Stimulated activated CD8-positive, alpha-beta memory T cell treated with anti-CD3 and anti-CD28 coated beads, Interleukin-4, amount 100 ng/mL, for 1 hour (primary cell): ENCODE measurements at places on chromosomes 6 and 20.

DNA sequence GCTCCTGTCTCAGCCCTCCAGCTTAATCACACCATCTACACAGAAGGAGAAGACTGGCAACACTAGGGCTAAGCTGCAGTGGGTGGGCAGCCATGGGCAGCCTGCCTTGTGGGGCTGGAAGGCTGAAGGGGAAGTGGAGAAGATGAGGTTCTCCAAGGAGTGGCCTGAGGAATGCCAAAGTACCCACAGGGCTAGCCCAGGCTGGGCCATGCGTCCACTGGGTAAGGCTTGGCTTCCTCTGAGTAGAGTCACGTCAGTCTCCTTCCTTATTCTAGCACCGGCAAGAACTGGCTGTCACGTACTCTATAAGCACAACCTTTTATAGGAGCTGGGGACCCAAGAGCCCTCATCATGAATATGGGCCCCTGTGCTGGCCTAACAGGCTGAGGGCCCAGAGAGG, 110.6 kb upstream of the SIRPA start:
- DNase-seq, result no peak

- peak; percentile 74 for DNase-seq
These were observed 26.6 kb downstream of the CNBD2 start for GRCh38 chr20:35994994-35995453.

- no peak for DNase-seq
These were observed 9.5 kb upstream of the SIRPB1 start for GRCh38 chr20:1629321-1629720.

- DNase-seq, result no peak
These were observed 56.3 kb upstream of the PRL start for GRCh38 chr6:22353101-22353500.

DNA sequence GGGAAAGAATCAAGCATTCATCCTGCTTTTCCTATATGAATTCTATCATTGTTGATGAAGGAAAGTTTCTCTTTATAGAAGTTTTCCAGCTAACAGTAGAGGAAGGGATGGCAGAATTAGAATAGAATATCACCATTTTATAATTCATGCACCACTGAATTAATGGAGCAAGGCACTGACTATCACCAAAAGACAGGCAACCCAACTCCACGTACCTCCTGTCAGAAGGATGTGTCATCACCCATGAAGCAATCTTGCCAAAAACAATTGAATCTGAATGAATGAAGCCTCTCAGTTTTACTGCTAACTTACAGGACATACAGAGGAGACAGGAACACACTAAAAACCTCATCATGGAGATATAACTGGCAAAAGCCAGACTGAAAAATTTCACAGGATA, 122.4 kb downstream of the NFATC2 start:
- DNase-seq, result no peak

DNA sequence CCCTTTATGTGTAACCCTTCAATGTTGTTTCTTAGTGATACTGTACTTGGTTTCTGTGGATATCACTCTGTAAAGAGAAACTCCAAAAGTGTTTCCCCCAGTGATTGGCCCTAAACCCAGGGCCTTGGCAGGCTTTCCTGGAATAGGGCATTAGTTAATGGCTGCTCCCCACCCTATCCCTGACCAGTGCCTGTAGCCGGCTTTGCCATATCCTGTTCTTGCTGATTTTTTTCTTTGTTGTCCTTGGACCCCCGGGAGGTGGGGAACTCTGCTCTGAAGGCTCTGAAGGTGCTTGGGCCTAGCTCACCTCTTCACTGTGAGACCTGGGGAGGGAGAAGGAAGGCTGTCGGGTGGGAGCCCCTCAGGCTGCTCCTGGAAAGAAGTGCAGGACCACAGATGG, 120.1 kb downstream of the TCP11 start:
- DNase-seq, result no peak

GRCh38 chr6:85576476-85576875, 17.2 kb downstream of the SNX14 start:
- no peak for DNase-seq

DNA sequence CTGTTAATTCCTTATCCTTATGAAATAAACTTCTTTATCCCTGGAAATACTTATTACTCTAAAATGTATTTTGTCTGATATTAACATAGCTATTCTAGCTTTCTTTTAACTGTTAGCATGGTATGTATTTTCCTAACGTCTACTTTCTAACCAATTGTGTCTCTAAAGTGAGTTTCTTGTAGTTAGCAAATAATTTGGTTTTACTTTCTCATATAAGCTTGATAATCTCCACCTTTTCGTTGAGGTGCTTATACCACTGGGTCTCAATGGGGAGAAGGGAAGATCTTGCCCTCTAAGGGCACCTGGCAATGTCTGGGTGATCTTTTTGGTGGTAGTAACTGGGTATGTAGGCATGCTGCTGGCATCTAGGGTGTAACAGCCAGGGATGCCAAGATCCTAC, 25.7 kb downstream of the ZNF334 start:
- no peak for DNase-seq

GRCh38 chr6:29749668-29750067, 26.4 kb downstream of the HLA-F start:
- no peak for DNase-seq

GRCh38 chr20:5270603-5271002, 46.2 kb downstream of the PROKR2 start:
- DNase-seq, result no peak

DNA sequence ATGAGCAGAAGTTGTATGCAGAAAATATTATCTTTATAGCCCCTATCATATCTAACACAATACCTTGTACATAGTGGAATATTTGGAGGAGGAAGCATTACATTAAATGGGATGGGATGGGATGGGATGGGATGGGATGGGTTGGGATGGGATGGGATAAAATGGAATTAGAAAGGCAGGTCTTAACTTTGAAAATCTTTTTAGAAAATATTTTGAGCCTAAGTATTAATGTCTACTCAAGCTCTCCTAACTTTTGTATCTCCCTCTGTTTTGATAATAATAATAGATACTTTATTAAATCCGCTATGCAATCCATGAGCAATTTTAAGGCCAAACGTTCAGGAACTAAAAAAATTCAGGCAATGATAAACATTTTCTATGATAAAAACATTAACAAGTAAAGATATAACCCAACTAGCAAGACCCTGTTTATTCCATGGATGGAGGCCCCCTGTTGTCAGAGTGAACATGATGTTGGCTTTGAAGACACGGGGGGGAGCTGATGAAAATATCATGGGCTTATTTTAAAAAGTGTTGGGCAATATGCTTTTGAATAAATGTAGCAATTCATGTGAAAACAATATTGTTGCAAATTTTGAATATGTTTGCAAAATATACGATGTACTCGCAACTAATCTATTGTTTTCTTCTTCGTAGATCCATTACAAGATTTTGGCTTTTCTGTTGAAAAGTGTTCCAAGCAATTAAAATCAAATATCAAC, 35.9 kb downstream of the LY86 start:
- no peak for DNase-seq

GRCh38 chr20:25055711-25056495, 2.0 kb downstream of the ACSS1 start:
- no peak for DNase-seq

- no peak for DNase-seq
These were observed 36.2 kb upstream of the HMGA1 start for GRCh38 chr6:34200340-34200971.

- DNase-seq, result no peak
These were observed 1.4 kb downstream of the CTSZ start for GRCh38 chr20:59005523-59006166.

GRCh38 chr6:6736791-6737654, 148.5 kb downstream of the LY86 start:
- no peak for DNase-seq

- no peak for DNase-seq
These were observed 915.0 kb downstream of the KIF16B start for GRCh38 chr20:15658295-15658694.

- no peak for DNase-seq
These were observed 58.5 kb downstream of the CDK19 start for GRCh38 chr6:110756817-110757216.

- DNase-seq, result no peak
These were observed 5.4 kb upstream of the PRDM1 start for GRCh38 chr6:106080763-106081095.

DNA sequence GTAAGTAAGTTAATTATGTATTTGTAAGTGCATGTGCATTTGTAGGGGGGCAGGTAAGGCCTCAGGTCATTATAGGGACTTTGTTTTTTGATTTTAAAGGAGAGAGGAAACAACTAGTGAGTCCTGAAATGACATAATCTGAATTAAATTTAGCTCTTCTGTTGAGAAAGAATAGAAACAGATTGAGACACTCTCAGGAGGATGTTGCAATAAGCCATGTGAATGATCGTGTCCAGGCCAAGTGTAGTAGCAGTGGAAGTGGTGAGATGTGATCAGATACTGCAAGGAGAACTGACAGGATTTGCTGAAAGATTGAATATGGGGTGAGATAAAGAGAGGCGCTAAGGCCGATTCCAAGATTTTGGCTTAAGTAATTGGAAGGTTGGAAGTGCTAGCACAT, 2.6 kb upstream of the CENPW start:
- no peak for DNase-seq

DNA sequence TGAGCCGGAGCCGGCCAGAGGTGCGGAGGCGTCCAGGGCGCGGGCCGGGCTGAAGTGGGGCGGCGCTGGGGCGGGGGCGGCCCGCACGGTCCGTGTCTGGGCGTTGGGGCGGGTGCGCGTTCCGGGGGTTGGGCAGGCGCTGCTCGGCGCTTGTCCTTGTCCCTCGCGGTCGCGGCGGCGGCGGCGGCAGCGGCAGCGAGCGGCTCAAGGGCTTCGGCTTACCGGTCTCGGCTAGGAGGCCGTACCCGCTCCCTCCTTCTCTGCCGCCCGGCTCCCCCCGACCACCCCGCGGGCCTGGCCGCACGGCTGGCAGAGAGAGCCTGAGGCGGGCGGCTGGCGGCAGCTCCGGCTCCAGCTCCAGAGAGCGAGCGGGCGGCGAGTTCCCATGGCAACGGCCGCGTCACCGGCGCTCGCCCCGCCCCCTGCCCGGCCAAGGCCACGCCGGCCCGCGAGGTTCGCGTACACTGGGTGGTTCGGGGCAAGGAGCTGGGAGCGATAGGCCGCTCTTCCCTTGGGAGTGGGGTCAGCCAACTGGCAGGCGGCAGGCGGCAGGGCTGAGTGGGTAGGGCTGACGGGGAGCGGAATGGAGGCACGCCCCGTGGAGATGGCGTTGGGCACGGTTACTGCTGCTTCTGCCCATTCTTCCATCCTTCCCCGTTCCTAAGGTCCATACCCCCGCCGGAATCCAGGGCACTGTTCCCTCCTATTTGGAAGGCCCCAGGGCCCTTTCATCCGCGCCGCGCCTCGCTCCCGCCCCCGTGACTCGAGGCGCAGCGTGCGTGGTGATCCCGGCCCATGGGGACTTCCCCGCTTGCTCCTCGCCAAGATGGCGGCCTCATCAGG, at the start of gene LRRC73:
Gene LRRC73, minus strand, starts transcription at position 363 of the 843 bp plus-strand sequence. CDS start 561 bp downstream, outside the sequence.
- DNase-seq, result peak; percentile 58

DNA sequence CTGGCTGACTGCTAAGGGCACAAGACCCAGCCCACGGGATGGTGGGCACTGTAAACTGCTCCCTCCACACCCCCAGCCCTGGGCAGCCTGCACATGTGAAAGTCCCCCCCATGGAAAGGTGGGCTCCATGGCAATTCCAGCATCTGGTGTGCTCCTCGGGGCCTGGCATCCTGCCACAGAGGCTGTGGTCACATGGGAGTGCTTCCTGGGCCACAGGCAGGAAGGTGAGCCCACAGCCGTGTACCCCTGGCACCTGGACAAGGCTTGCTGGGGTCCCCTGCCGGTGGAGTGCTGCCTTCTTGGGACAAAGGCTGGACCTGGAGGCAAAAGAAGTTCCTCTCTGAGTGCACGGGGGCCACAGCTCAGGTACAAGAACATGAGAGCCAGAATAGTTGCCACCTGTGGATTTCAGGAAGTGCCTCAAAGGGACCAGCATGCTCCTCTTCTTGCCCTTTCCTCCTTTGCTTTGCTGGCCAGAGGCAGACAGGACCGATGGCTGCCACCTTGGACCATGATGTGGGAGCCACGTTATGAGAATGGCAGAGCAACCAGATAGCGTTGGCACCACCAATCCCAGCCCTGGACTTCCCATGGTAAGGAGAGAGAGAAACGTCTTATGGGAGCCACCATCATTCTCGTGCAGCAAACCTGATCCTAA, 120.2 kb upstream of the MLN start:
- DNase-seq, result no peak

DNA sequence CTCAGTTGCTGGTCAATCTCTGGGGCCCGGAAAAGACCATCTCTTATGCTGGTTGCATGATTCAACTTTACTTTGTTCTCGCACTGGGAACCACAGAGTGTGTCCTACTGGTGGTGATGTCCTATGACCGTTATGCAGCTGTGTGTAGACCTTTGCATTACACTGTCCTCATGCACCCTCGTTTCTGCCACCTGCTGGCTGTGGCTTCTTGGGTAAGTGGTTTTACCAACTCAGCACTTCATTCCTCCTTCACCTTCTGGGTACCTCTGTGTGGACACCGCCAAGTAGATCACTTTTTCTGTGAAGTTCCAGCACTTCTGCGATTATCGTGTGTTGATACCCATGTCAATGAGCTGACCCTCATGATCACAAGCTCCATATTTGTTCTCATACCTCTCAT, 4.3 kb downstream of the OR2J3 start:
- no peak for DNase-seq

GRCh38 chr6:117440706-117441525, 15.2 kb upstream of the ROS1 start:
- no peak for DNase-seq

DNA sequence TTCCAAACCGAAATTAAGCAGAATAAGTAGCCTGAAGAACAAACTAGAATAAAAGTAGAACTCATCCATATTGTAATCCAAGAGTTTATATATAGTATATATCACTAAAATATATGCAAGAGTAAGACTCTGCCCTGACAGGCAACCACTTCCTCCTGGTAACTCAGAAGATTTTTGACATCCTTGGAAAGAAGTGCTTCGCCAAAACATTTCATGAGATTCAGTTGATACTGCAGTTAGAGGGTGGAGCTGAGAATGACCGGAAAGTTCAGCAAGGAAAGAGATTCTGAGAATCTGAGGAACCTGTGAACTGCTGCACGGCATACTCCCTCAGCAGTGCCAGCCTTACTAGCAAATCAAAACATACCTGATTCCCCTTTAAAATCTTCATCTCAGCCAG, 79.6 kb downstream of the CDK19 start:
- no peak for DNase-seq

GRCh38 chr6:11495565-11496145, 41.9 kb upstream of the TMEM170B start:
- DNase-seq, result no peak

- no peak for DNase-seq
These were observed 709 bp downstream of the PPP1R16B start for GRCh38 chr20:38805958-38806854.

DNA sequence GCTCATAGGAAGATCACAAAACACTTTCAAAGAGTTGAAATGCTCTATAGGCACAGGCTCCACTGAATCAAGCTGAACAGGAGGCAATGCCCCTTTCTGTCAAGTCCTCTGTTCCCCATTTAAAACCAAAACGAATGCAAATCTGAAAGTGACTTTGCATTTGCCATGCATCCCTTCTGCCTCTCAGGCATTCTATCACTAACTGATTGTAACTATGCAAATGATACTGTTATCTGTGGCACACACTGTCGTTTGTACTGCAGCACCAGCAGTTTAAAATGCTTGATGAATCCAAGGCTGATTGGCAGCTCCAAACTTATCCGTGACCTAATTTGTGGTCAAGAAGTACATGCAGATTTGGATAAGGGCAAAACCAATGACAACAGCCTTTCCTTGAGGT, 1067.5 kb upstream of the MAP3K7 start:
- DNase-seq, result no peak

- no peak for DNase-seq
These were observed 3.9 kb upstream of the MRGBP start for GRCh38 chr20:62792182-62792939.
